ENCODE measurements at places on chromosomes 2 and 18.

GRCh38 chr2:219707496-219708285 lies 80.3 kb downstream of the SLC4A3 start:
- DNase-seq = no peak

DNA sequence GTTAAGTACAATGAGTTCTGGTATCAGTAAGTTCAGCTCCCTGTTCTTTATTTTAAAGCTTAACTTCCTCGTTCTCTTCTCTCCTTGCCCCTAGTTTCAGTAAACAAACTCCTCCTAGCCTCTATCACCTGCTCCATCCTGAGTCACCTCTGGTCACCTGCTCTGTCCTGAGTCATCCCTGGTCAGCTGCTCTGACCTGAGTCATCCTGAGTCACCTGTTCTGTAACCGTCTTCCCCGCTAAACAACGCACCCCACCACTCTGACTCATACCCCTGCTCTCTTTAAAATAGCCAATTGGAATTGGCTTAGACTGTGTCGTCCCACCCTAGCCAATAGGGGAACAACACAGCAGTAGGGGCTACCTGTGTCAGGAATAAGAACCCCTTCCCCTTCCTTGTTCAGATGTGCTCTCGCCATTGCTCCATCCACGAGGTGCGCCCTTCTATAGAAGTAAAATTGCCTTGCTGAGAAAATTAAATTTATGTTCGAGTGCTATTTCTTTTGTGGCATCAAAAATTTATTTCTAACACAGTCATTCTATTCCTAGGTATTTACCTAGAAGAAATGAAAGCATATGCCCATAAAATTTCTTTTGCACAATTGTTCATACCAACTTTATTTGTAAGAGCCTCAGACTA lies 24.9 kb upstream of the RMND5A start:
- DNase-seq = no peak

GRCh38 chr2:195594919-195595694 lies 61.9 kb upstream of the SLC39A10 start:
- no peak for DNase-seq

DNA sequence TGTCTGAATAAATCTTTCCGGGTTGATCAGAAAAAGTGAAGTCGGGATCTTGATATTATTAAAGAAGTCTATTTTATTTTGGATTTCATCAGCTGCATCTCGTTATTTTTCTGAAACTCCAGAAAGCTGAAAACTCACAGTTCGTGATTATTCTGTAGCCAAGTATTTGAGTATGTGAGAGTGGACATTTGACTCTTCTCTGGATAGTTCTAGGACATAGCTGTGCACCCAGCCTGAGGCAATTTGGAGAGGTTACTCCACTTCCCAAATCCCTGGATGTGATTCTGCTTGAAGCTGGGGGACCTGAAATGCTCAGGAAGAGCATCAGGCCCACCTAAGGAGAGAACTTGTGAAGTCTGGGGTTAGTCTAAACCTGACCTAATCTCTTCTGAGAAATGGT lies 117.6 kb upstream of the PID1 start:
- DNase-seq = no peak

DNA sequence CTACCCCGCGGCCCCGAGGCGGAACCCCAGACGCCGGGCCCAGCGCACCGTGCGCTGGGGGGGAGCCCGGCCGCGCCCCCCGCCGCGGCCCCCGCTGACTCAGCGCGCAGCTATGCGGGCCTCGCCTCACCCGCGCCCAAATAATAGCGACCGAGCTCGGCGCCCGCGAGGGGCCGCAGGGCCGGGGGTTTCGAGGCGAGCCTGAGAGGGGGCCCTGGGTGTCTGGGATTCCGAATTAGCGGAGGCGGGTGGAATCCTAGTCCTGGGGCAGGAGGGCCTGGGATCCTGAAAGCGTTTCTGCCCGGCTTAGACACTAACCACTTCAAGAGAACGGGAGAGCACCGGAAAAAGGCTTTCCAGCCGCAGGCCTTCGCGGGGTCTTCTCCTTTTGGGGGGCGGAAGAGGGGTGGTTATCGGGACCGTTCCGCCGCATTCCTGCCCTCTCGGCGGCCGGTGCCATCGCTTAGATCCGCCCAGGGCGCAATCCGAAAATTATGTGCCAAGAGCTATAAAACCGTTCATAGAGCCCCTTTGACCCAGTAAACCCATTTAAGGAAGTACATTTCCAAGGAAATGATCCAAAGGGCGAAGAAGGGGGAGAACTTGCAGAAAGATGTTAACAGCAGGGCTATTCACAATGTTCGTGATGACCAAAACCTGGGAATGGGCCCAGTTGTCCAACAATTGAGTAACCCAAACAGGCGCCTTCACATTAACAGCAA lies 681 bp upstream of the ROCK2 start:
- no peak for DNase-seq

- no peak for DNase-seq
These were observed 22.2 kb downstream of the EFR3B start for GRCh38 chr2:25063876-25064660.

DNA sequence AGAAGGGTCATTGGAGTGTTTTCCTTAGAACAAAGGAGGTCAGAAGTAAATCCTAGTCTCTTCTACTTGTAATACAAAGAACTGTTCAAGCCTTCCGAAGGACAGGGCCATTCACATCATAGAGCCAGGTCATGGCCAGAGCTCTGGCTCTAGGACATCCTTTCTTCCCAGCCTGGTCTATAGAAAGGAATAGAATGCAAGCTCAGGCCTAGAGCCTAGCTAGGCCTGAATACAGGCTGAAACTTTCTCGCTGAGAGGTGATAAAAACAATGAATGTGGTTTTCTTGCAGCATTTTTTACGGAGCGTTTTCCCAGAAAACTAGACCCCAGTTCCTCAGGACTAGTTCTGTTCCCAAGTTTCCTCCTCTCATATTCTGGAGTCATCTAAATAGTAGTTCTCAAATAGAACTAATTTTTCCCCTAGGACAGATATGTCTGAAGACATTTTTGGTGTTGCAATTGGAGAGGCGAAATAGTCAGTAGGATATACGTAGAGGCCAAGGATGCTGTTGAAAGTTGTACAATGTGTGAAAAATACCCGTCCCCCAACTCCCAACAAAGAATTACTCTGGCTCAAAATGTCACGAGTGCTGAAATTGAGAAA lies 6.8 kb downstream of the UGT1A6 start:
- DNase-seq = no peak

DNA sequence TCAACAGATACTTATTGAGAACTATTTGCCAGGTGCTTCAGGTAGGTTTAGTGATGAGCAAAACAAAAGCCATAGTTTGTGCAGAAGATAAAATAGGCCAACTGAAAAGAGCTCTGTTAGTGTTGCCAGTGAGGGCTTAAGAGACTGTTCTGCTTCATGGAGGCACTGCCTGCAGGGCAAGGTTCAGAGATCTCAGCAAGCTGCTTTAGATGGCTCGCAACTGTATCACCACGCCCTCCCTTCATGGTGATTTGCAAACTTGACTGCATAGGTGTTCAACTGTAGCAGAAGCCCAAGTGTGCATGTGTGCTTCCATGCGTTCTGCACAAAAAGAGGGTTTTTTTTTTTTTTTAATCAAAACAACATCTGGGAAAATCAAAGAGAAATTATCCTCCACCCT lies 84.5 kb downstream of the RAPH1 start:
- DNase-seq = no peak

- DNase-seq = no peak
These were observed 50.4 kb upstream of the LCLAT1 start for GRCh38 chr2:30396436-30397232.

GRCh38 chr2:101545950-101546349 lies 71.0 kb upstream of the RFX8 start:
- DNase-seq = no peak

DNA sequence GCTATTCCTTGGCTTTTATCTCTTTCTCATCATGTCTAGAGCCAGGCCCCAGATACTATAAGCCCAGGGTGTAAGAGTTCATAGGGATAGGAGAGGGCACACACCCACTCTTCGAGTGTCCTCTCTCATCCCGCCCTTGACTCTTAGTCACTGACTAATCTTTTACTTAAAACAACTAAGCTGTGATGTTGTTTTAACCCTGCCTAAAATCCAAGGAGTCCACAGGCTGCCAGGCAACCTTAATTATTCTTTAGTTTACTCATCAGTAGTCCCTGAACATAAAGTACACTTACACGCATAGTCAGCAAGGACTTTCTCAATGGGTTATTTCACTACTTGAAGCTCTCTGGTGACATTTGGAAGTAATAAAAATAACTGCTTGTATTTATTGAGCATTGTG lies 28.4 kb downstream of the GREB1L start:
- DNase-seq = no peak

DNA sequence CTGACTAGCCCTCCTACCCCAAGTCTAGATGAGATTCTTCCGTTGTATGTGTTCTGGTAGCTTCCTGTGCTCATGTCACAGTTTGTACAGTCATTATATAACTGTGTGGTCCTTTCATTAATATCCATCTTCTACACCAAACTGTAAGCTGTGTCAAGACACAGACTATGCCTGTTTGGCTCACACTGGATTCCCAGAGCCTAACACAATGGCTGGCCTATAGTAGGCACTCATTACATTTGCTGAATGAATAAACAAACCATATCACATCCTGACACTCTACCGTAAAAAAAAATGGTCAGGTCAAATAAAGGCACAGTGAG lies 72.6 kb downstream of the ANKRD44 start:
- no peak for DNase-seq

- no peak for DNase-seq
These were observed 94.9 kb downstream of the SLC4A3 start for GRCh38 chr2:219722276-219722879.
